GM12891 (cell line): ENCODE measurements at places on chromosomes 5 and 9.

- DNase-seq = no peak
Observed at GRCh38 chr9:124493794-124494479, 13.3 kb downstream of the NR5A1 start.

- no peak for DNase-seq
Observed at GRCh38 chr9:120626512-120626911, 46.5 kb upstream of the CDK5RAP2 start.

- no peak for DNase-seq
Observed at GRCh38 chr5:10681731-10682679, 79.0 kb downstream of the DAP start.

- DNase-seq = no peak
Observed at GRCh38 chr9:98104445-98104881, 14.6 kb downstream of the TRIM14 start.

DNA sequence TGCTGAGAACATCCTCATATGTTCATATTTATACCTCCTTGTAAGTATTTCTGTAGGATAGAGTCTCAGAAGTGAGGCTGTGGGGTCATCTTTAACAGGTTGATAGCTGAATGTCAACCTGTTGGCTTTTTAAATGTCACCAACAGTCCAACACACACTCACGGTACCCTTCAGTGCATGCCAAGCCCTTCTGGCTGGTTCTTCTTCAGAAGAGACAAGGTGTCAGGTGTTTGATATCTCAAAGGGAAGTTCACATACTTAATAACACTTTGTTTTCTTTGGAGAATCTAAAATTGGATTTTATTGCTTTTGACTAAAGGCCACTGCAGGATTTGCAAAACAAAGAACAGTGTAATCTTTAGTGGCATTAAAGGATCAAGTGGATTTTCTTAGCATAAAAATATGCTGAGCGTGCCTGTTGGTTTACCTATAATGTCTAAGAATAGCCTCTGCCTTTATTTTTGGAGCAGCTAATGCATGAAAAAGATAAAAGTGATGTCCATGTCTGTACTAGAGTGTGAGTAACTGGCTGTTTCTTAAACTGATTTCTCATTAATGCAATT, 58.2 kb downstream of the RGS3 start:
- DNase-seq = no peak

DNA sequence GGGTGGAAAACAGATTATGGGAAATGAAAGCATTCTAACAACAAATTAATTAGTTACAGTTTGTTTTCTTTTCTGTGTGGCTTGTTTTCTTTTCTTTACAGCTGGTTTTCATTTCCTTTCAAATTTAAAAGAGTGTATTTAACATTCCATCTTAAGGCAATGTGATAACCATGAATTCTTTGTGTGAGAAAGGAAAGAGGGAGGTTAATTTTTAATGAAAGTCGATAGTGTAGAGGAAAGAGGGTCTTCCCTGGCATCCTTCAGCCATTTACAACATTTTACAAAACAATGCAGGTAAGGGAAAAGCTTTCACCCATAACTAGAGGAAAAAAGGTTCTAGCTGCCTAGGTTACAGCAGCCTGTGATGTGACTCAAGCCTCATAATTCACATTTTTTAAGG, 43.9 kb upstream of the IL33 start:
- DNase-seq = no peak

DNA sequence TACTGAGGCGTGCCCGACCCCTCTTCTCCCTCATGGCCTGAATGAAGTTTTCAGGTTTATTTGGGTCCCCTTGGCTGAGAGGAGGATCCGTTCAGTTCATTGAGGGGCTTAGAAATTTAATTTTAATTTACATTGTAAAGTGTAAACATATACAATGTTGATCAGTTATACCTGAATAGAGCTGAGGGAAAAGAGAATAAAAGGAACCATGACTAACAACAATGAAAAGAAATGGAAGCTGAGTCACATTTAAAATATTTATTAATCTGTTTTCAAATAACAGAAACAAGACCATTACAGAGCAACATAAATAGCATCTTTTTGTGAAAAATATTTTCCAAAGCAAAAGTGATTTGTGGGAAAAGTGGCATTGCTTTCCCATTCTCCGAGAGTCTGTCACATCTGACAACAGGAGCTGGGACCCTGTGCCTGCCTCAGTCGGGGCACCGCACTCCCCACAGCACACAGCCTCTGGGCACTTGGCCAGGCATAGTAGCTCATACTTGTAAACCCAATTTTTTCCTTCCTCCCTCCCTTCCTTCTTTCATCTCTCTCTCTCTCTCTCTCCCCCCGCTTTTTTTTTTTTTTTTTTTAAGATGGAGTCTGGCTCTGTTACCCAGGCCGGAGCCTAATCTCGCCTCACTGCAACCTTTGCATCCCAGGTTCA, 28.7 kb downstream of the PROP1 start:
- DNase-seq = no peak

DNA sequence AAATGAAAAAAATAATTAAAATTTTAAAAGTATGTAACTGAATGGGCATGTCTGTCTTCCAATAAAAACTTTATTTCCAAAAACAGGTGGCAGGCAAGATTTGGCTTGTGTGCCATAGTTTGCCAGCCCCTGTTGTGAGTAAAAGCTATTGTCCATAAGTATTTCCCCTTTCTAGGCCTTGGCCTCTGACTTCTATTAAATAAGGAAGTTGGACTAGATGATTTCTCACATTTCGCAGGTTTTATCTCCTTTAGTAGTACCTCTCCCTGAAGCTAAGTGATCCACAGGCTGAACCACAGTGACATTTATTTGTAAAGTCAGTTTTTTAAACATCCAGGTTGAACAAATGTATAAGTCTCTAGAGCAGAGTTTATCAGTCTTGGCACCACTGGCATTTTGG, 41.3 kb downstream of the RECK start:
- no peak for DNase-seq

GRCh38 chr5:140182075-140182711, 7.2 kb downstream of the CYSTM1 start:
- DNase-seq = no peak

DNA sequence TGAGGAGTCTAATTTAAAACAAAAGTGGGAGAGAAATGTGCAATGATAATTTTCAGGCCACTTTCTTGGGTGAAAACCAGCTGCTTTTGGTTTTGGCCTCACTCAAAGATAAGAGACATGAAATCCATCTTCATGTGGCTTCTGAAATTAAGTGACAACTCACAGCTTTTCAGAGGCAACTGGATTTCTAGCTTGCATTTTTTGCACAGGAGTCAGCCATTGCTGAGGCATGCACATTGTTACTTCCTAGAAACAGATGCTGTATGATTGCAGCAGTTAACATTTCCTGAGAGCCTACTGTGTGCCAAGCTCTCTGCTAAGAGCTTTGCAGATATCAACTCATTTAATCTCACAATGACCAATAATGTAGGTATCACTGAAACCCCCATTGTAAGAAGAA, 562.6 kb downstream of the NR2F1-AS1 start:
- DNase-seq = no peak

DNA sequence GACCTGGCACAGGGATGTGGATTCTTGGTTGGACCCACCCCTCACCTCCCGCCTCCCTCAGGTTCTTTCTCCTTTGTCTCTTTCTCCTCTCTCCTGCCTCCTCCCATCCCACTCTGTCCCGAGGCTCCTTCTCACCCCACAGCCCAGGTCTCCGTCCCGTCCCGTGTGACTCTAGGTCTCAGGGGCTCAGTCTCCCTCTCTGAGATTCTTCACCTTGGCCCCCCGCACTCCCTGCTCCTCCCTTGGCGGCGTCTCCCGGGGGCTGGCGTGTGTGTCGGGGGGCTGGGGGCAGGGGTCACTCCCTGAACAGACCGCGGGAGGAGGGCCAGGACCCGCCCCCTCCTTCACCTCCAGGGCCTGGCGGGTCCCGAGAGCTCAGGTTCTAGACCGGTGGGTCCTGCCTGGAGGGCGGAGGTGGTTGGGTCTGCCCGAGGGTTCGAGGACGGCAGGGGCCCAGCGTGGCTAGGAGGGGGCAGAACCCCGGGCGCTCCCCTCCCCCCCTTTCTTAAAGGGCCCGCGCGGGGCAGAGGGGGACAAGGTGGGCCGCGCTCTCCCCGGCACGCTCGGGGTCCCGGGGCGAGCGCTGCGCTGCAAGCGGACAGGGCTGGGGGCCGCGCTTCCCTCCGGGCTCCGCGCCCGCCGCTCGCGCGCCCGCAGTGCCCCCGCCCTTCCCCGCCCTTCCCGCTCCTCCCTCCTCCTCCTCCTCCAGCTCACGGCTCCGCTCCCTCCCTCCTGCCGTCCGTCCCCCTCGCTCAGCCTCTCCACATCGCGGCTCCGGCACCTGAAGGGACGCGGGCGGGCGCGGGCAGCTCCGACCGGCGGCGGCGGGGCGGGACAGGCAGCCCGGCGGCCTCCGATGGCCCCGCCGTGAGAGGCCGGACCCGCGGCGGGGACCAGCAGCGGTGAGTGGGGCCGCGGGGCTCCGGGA, at the start of gene PSD2:
Gene PSD2 (plus strand): TSS at position 735 of the 928 bp plus-strand sequence. CDS start 13,633 bp downstream, outside the sequence.
- peak; percentile 53 for DNase-seq

DNA sequence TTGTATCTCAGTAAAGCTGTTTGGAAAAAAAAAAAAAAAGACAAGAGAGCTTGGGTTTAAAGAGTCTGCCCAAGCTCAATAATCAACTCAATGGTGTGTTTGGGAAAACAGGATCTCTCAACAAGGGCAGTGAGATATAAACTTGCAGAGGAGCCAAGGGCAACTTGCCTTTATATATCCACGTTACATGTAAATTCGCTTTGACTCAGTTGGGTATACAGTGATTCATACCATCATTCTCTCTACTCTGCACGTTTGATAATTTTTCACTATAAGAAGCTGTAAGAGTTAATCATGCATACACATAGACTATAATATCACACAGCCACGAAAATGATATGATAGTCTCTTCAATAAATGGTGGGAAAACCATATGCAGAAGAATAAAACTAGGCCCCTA, 24.9 kb downstream of the ADAM19 start:
- DNase-seq = no peak

GRCh38 chr9:112387115-112387514, 7.2 kb downstream of the HSDL2 start:
- DNase-seq = no peak

- no peak for DNase-seq
Observed at GRCh38 chr5:72117307-72117706, 10.0 kb downstream of the MAP1B start.

- DNase-seq = no peak
Observed at GRCh38 chr5:168670881-168671575, 91.9 kb upstream of the PANK3 start.

- no peak for DNase-seq
Observed at GRCh38 chr5:33299621-33300208, 141.1 kb upstream of the TARS1 start.

GRCh38 chr5:168039566-168040248, 251.7 kb upstream of the WWC1 start:
- no peak for DNase-seq

DNA sequence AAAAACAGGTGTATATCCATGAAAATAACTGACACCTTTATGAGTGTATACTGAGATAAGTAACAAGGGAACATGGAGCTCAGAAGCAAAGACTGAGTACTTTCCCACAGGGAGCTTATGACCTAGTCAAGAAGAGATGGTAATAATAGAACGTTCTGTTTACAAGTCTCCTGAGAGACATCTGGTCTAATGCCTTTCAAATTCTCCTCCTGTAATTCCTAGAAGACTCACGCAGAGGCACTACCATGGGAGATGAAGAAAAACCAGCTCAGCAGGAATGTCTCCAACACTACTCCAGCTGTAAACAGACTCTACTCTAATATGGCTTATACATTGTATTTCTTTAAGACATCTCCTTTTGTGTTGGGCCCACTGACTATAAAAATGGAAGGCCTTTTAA, 503.6 kb upstream of the TUSC1 start:
- DNase-seq = no peak

DNA sequence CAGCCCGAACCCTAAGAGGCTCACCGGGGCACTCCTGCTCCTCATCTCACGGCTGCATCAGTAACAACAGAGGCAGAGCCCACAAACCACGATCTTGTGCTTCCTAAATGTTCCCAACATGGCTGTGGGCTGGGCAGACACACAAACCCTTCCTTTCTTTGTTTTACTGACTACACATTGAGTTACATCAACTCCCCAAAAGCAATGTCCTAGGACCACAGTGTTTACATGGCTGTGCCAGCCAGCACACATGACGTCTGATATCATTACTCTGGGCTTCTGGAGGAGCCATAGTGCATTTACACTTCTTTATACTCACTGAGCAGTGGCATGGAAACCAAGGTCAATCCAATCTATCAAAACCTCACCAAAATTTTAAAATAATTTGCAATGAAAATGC, 101.4 kb downstream of the LHFPL2 start:
- no peak for DNase-seq
